A549 treated with DMSO at 1 μM for 4 hours (cell line): ENCODE measurements at places on chromosomes 1 and 21. TPM values are rescaled to one million over a fixed set of nuclear protein-coding genes. Genes with fewer than 3 reads are reported as not detected.

EVA1C gene
- 36.8 to 45.4 TPM (median 40.4 TPM) in 5 replicates for total RNA-seq

DTL gene
- total RNA-seq: 23.2 to 29.2 TPM (median 26.3 TPM) in 5 replicates

ARHGEF10L gene
- total RNA-seq: 5.7 to 7.8 TPM (median 6.8 TPM) in 5 replicates

MECR gene
- total RNA-seq: 21.3 to 23.3 TPM (median 21.5 TPM) in 5 replicates

ADCY10 gene
- 0.08 to 0.17 TPM (median 0.12 TPM) in 5 replicates for total RNA-seq

RGS13 gene
- not detected in 5 replicates for total RNA-seq

PPP1R8 gene
- total RNA-seq: 37.9 to 42.6 TPM (median 39.4 TPM) in 5 replicates

TCHH gene
- total RNA-seq: 0.17 to 0.28 TPM (median 0.24 TPM) in 5 replicates
